Amygdala (tissue), 56 donors: ENCODE measurements at places on chromosomes 7 and 10.

GRCh38 chr10:94402843-94403379 is 570 bp downstream of the TBC1D12 start:
- no peak for DNase-seq

- DNase-seq: no peak
Observed at GRCh38 chr10:89563861-89564478, 28.6 kb upstream of the SLC16A12 start.

DNA sequence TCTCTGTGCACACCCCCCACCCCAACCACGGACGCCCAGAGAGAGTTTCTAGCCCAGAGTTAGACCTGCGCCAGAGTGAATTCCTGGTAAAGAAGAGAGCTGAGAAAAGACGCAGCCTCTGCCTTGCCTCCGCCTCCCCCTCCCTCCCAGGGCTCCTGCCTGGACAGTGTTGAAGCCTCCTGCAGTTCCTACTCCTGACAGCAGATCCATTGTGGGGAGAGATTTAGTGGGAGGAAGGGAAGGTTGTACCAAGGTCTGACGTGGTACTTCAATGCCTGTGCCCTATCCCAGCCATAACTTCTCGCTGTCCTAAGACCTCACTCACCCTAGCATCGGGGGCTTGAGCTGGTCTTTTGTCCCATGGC is 952 bp downstream of the SRRM3 start:
- no peak for DNase-seq

- DNase-seq: no peak
Observed at GRCh38 chr10:100759331-100759730, 13.9 kb downstream of the PAX2 start.
